ENCODE measurements at places on chromosomes 3 and 15.

DNA sequence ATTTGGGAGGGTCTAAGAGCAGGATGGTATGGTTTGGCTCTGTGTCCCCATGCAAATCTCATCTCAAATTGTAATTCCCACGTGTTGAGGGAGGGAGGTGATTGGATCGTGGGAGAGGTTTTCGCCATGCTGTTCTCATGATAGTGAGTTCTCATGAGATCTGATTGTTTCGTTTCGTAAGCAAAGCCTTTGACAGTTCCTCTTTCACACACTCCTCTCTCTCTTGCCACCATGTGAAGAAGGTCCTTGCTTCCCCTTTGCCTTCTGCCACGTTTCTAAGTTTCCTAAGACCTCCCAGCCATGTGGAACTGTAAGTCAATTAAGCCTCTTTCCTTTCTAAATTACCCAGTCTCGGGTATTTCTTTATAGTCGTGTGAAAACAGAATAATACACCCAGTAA lies 553.7 kb downstream of the TAFA4 start:
- DNase-seq = no peak

DNA sequence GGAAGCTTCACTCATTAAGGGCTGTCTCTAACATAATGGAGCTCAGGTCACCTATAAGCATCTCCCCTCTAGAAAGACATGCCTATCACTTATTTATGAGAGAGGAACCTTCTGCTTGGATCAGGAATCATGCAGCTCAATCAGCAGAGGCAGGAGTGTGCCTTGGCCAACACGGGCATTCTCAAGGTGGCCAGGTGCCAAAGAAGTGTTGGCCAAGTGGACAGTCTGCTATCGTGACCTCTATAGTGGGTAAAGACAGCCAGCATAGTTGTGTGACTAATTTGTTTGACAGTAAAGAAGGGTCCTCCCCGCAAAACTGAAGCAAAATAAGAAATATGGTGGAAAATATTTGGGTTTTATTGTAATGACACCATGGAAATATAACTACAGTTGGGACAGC lies 14.7 kb upstream of the AGTR1 start:
- no peak for DNase-seq

DNA sequence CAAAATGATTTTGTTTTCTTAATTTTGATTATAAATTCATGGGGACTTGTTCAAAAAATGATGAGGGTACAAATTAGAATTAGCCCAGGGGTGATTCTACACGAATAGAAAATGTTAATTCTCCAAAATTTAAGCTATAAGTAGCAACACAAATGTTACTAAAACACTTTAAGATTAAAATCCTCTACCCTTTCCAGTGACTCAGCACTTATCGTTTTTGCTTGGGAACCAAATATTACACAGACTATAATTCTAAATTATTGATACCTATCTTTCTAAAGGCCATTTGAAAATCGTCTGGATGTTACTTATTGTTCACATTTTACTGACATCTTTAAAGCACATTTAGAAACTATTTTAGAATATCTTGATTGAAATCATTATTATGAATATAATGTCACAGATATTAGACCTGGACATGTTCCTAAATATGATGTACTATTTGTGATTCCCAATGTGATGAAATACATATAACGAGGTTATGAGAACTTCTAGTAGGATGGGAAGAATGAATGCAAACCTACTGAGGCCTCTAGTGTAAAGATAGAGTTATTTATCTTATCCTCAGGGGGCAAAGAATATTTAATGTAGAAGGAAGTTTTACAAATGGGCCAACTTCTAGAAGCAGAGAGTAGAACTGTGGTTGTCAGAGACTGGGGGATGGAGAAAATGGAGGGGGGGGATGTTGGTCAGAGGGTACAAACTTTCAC lies 132.0 kb upstream of the TP63 start:
- DNase-seq = no peak

DNA sequence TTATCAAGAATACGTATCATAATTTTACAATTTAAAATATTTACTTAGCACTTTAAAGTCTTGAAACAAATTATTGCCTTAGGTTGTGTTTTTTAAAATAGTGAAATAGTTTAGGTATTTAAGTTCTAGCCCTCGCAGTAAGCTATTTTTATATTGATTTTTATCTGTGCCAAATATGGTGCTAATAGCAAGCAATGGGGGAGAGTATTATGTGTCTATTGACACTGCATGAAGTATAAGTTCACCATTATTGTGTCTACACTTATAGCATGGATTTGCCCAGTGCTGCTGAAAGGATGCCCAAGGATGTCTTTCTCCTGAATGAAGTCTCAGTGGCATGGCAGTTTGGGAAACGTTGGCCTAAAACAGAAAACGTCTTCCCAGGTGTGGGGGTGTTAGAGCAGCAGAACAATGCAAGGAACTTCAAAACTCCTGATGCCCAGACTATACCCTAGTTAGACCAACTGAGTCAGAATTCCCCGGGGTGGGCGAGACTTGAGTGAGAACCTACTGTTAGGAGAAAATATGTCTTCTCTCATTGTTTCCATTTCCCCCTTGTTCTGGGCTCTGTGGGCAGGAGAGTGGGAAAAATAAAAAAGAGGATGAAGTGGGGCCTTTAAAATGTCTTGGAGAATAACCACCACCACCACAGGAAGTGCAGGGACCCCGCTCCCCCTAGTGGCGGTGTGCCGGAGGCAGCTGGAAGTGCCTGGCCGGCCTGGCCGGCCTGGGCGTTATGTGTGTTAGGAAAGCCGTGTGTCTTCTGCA lies 104.2 kb upstream of the SLC7A14 start:
- peak; percentile 84 for DNase-seq

DNA sequence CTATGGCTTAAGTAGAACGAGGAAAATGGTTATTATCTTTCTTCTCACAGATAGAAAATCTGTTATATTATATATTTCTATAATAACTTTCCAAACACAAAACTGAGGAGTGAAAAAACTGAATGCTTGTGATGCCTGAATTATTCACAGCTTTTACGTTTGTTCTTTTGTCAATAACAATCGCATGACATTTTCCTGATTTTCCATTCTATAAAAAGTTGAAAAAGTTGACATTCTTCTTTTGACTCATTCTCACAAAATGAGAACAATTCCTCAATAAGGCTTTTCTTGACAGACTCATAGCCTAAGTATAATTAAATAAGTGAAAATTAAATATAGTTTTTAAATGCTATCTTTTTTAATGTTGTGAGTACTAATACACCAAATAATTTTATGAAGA lies 288.8 kb upstream of the TGFBR2 start:
- no peak for DNase-seq

GRCh38 chr15:90322538-90322937 lies 29.5 kb upstream of the ZNF774 start:
- DNase-seq = no peak

Measured in liver (tissue), 10 donors.